T-helper 17 cell (primary cell): ENCODE measurements at places on chromosomes 6 and 20. TPM values are rescaled to one million over a fixed set of nuclear protein-coding genes. Genes with fewer than 3 reads are reported as not detected.

Gene ASIP
- not detected for total RNA-seq

- no peak for DNase-seq
Measured at GRCh38 chr20:39042279-39043150, 80.4 kb downstream of the DHX35 start.

GRCh38 chr20:26169506-26169905, 472.9 kb upstream of the ZNF337 start:
- no peak for DNase-seq

DNA sequence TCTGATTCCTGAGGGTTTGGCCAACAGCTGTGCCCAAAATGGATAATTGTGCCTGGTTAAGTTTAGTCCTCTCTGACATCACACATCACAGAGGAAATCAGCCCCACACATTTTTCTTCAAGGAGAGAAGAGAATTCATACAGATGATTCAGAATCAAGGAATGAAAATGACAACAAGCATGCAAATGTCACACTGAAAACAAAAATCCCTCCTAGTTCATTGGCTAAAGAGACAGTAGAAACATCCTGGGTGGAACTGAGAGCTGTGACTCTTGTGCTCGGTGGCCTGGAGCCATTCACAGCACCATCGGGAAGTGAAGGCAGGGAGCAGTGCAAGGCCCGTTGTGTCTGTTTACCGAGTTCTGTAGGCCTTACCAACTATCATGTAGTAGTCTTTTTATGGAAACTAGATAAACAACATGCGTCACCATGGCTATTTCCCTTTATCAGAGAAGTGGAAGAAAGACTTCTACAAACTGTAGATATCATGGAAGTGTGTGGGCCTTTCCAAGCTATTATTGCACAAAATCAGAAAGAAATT, 81.7 kb upstream of the TENT5A start:
- no peak for DNase-seq

Gene OR2B6
- 0.50 TPM for total RNA-seq

Gene LAMP5
- total RNA-seq, result not detected

DNA sequence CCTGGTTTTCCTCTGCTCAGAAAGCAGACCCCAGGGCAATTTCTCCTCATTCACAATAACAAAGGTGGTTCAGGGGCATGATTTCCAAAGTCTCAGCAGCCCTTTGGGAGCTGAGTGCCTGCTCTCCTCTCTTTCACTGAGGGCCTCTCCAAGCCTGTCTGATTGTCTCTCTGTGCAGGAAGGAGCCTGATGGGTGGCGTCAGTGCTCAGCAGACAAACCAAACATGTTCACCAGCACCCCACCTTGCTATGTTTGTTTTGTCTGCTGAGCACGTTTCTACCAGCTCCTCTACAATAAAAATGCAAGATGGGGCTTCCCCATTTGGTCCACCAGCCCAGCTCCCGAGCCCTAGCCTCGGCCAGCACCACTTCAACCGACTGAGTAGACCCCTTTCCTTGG, 25.4 kb upstream of the TCP11 start:
- no peak for DNase-seq

Gene PDYN
- not detected for total RNA-seq

GRCh38 chr6:35181933-35182612, 31.7 kb upstream of the SCUBE3 start:
- DNase-seq, result no peak

DNA sequence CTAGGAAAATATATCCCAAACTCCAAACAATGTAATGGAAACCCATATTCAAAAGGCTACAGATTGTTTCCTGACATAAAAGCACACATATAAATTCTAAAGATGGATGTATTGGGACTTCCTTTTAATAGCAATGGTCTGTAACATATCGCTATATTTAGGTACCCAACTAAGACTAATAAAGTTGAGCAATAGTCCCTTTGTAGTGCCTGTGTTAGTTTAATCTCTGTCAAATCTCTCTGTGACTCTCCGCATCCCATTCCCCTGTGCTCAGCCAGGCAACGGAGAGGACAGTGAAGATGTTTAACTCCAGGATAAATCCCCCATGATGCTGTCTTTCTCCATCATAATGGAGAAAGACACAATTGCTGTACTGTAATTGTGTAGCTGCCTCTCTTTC, 19.0 kb downstream of the RCAN2 start:
- no peak for DNase-seq

- DNase-seq, result no peak
Measured at GRCh38 chr20:56893226-56893917, 264.3 kb downstream of the TFAP2C start.

GRCh38 chr20:63418617-63419016, 53.8 kb downstream of the KCNQ2 start:
- no peak for DNase-seq

DNA sequence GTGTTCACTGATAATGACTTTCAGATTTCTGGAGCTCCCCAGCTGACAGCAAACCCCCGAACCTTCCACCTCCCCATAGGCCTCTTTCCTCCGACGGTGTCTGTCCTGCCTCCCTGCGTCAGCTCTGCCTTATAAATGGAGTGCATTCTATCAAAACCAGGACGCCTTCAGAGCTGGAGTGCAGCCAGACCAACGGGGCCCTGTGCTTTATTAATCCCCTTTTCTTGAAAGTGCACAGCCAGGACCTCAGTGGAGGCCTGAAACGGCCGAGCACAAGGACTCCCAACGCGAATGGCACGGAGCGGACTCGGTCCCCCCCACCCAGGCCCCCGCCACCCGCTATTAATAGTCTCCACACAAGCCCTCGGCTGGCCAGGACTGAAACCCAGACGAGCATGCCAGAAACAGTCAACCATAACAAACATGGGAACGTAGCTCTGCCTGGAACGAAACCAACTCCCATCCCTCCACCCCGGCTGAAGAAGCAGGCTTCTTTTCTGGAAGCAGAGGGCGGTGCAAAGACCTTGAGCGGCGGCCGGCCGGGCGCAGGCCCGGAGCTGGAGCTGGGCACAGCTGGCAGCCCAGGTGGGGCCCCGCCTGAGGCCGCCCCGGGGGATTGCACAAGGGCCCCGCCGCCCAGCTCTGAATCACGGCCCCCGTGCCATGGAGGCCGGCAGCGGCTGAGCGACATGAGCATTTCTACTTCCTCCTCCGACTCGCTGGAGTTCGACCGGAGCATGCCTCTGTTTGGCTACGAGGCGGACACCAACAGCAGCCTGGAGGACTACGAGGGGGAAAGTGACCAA, 42.3 kb upstream of the NAA20 start:
- no peak for DNase-seq

Gene C6orf15
- not detected for total RNA-seq

Gene LY6G6D
- not detected for total RNA-seq

Gene SYNCRIP
- total RNA-seq, result 70.9 TPM
